ENCODE measurements at places on chromosomes 1 and 21.

GRCh38 chr1:145963265-145964019 lies 933 bp downstream of the ANKRD34A start:
- DNase-seq: no peak

- DNase-seq: no peak
These were observed 46.5 kb upstream of the CDC7 start for GRCh38 chr1:91454136-91454535.

DNA sequence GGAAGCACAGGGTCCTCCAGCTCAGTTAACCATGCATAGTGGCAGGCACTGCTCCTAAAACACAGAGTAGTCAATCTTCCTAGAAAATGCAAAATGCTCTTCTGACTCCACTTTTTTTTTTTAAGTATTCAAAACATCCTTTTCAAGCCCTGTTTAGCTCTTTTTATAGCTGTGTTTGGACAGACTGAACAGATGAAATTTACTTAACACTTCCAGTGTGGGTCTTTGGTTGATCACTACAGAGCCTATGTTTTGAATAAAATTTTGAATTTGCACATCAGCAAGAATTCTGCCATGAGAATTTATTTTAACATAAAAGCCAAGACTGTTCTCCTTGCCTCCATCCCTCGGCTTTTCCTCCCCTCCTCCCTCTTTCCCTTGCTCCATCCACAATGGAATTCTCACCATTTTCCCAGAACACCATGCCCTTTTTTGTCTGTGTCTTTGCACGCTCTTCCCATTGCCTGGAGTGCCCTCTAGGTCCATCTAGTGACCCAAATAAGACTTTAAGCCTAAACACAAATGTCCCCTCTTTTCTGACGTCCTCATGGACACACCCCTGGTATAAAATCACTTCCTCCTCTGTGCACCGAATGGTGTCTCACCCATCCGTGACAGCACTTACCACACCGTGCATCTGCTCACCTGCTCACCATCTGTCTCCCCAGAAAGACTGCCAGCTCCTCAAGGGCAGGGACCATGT lies 24.0 kb upstream of the CPT2 start:
- DNase-seq: no peak

- no peak for DNase-seq
These were observed 2.0 kb downstream of the HES3 start for GRCh38 chr1:6245869-6246496.

Data from HL-60 (cell line).